ENCODE measurements at places on chromosomes 12 and 14. TPM values are rescaled to one million over a fixed set of nuclear protein-coding genes. Genes with fewer than 3 reads are reported as not detected.

DNA sequence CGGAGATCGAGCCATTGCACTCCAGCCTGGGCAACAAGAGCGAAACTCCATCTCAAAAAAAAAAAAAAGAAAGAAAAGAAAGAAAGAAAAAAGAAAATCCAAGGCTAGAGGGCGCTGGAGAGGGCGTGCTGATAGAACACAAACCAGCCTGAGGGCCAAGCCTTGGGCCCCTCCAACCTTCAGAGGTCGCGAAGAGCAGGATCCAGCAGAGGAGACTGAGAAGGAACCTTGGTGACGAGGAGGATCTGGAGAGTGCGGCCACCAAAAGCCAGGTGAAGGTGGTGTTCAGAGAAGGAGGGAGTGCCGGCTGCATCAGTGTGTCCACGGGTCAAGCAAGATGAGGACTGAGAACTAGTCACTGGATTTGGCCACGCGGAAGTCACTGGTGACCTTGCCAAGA is 4.1 kb upstream of the DYNC1H1 start:
- no peak for DNase-seq

- DNase-seq: no peak
Measured at GRCh38 chr12:127214186-127214585, 1052.8 kb upstream of the TMEM132C start.

DNA sequence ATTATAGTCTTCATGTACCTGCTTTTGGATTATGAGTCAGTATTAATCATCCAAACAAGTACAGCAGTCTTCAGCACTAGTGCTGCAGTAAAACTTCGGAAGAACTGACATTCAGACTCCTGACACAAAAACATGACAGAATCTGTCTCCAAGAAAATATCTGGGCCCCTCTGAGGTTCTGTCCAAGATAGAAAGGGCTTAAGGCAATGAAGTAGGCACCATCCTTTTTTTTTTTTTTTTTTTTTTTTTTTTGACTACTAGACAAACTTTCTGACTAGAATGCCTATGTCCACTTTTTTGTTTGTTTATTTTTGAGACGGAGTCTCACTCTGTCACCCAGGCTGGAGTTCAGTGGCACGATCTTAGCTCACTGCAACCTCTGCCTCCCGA is 112.5 kb downstream of the MED13L start:
- DNase-seq: no peak

CCDC175 gene
- not detected for total RNA-seq
